ENCODE measurements at places on chromosomes 1 and 21.

DNA sequence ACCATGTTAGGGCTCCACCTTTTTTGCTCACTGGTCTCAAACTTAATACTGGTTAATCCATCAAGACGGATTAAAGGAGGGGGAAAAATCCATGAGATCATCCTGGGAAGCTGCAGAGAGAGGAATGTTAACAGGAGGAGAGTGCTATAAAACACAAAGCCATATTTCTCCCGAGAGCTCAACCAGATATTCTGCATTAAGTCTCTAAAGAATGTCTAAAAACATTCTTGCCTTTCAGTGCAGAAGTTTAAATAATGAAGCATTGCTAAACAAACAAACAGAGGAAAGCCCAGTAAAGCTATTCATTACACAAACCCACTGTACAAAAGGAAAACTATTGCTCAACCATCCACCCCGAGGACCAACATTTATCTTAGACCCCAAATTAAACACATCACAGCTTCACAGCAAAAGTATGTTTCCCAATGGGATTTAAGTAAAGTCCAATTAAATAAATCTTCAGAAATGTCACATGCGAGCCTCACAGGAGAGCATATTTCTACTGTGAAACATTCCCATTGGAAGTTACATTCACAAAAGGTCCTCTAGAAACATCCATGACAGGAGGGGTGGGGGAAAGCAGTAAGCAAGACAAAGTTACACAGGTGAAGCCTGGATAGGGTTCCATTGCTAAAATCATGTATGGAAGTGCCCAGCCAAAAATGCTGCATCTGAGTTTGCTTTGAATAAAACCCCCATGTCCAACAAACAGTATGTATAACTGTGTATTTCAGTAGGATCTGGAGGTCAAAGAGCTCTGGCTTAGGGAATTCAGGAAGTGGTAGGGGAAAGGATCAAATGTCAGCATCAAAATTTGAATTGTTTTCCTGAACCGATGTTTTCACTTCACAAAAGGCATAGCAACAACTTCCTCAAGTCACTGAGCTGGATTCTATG is 23.3 kb downstream of the DUSP10 start:
- no peak for DNase-seq

DNA sequence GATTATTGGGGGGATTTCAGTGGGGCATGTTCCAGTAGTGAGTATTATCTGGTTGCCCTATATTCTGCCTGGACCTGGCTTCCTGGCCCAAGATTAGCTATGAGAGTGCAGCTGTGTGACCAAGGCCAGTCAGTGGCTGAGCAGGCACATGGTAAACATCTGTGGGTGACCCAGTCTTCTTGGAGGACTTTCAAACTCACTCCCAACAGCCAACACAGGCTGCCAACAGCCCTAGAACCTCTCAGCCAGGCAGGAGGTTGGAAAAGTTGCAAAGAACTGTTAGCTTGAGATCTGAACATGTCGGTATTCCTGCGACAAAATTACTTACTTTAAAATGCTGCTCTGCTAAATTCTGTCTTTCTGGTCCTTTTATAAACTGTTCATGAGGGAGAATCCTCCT is 192.4 kb downstream of the TGFBR3 start:
- DNase-seq: no peak

DNA sequence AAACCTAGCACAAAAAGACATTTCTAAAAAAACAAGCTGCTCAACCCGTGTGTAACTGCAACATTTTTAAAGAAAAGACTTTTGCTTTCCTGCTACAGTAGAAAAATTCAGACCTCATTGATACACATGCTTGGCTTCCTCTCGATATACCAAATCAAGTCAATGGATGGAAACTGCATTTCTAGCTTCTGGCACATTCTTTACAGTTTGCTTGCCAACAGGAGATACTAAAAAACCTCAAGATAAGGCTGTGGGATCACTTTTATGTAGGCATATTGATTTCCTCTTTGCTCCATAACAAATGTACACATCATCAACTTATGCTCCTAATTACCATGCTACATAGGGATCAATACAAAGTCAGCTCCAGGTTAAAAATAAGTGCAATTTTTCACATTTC is 178.4 kb downstream of the SIPA1L2 start:
- no peak for DNase-seq

DNA sequence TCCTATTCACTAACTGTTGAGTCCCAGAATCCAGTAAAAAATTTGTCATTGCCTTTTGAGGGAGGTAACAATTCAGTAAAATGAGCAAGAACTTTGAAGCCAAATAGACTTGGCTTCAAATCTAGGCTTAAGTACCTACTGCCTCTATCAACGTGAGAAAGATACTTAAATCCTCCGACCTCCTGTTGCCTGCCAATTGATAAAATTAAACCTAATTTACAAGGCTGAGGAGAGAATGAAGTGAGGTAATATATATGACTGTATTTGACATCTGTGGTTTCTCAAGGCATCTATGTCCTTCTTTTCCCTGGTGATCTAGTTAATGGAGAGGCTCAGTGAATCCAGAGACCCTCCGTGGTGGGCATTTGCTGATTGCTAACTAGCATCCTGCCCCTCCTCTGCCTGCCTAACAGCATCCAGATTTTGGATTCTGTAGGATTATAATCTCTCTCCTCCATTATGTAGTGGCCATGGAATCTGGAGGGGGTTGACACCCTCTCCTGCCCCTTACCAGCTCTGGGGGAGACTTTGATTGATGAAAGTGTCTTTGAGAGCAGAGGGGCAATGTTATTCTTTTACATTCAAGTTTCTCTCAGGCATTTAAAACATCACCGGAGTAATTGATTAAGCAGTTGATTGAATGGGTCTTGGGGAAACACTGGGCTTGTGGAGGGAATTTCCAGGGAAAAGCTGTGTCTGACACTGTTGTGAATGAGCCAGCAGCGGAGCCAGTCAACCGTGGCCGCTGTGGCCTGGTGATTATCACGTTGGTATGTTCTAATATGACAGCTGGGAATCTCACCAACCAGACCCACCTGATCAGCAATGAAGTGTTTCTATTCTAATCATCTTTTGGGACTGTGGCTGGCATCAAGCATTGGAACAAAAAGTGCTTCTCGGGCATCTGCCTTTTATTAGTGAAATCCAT is 140.7 kb upstream of the FAM78B start:
- no peak for DNase-seq

- DNase-seq: no peak
These were observed 36.8 kb upstream of the SLC16A1 start for GRCh38 chr1:112992780-112993179.

DNA sequence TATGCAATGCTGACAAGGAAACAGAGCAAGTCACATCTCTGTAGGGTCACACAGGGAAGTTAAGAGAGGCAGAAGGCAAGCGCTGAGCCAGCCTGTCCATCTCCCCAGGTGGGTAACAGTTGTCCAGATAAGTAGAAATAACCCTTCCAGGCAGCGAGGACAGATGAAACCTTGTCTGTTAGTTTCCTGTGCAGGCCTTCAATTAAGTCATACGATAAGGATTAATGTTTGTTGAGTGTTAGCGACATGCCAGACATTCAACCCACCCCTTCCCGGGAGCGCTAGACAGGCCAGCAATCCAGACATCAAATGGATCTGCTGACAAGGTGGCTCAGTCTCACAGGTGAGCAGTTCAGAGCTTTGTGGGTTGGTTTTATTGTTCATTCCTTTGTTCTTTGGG is 221.5 kb upstream of the FMN2 start:
- no peak for DNase-seq

DNA sequence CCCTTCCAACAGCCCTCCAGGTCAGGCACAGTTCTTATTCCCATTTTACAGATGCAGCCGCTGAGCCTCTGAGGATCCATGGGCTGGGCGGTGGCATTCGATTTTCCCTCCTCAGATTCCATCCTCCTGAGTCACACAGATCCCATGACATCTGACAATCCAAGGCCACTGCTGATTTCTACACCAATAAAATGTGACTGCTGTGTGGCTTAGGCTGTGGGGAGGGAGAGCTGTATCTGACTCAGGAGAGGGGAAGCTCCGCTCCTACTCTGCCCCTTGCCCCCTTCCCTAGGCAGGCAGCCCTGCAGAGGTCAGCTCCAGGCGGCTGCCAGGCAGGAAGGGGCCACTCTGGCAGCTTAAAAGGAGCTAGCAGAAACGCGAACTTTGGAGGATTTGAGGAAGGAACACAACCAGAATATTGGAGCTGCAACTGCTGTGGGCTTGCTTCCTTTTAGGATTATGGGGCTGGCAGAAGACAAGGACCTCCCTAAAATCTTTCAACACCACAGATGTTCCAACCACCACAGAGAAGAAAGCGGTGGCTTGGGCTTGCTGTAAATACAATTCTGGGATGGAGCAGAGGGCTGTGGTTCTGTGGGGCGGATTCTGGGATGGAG is 50.0 kb downstream of the MRPL37 start:
- DNase-seq: no peak

- DNase-seq: no peak
These were observed 75.8 kb upstream of the SELENON start for GRCh38 chr1:25724201-25724600.

DNA sequence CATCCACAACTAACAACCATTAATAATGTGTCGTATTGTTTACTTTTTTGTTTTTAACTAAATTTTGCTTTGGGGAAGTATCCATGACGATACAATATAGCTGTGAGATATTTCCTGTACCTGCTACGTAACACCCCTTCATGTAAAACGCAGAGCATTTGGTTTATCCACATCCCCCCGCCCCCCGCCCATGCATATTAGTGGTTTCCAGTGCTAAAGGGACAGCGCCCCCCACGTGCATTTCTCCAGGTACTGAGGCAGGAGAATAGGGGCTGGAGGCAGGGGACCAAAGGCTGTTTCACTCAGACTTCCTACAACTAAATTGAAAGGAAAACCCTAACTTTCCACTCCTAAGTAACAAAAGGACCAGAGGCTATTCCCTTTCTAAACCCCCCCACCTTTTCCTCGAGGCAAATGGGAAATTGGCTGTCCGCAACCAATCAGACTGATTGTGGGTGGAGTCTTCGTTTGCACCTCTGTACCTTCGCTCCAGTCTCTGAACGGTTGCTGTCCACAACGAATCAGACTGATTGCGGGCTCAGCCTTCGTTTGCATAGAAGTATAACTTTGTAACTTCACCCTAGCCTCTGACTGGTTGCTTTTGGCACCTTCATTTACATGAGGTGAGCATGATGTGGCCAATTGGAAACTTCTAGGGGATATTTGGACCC is 12.2 kb upstream of the RIPK4 start:
- DNase-seq: no peak

DNA sequence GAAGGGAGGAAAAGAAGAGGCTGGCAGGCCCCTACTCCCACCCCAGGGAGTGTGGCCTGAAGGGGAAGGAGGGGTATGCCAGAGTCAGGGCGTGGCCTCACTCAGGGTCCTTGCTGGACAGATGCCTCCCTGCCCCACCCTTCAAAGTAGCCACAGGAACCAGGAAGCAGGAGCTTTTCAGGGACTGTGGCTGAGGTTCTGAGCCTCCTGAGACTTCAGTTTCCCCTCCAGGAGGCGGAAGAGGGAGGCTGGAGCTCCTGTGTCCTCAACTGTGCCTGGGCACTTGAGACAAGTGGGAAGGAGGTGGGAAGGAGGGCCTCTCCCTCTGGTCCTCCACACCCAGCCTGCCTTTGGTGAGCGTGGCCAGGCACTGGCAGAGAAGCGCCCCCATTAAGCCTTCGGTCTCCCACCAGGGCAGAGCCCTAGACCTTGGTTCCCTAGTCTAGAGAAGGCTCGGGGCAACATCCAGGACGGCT is 5.3 kb downstream of the CELSR2 start:
- no peak for DNase-seq

- DNase-seq: no peak
These were observed 24.2 kb downstream of the TBX19 start for GRCh38 chr1:168304865-168305264.

DNA sequence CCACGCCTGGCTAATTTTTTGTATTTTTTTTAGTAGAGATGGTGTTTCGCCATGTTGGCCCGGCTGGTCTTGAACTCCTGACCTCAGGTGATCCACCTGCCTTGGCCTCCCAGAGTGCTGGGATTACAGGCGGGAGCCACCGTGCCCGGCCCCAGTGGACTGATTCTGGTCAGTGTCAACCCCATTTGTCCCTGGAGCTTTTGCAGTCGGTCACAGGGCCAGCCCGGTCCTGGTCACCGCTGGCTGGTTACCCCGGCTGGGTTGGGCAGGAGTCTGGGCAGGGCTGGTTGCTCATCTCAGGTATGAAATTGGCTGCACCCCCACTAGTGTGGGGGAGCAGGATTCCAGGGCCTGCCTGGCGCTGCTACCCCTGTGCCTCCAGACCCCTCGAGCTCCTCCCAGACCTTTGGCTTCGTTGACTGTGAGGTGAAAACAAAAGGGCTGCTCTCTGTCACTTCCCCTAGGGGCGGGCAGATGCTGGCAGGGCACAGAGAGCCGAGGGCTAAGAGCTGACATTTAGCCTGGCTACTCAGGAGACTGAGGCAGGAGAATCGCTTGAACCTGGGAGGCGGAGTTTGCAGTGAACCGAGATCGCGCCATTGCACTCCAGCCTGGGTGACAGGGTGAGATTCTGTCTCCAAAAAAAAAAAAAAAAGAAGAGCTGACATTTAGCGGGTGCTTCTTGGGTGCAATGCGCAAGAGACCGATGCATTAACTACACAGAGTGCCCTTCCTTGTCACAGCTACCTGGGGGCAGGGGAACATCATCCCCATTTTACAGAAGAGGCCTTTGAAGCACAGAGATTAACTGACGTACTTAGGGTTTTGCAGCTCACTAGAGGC is 10.6 kb downstream of the TNFRSF1B start:
- no peak for DNase-seq

DNA sequence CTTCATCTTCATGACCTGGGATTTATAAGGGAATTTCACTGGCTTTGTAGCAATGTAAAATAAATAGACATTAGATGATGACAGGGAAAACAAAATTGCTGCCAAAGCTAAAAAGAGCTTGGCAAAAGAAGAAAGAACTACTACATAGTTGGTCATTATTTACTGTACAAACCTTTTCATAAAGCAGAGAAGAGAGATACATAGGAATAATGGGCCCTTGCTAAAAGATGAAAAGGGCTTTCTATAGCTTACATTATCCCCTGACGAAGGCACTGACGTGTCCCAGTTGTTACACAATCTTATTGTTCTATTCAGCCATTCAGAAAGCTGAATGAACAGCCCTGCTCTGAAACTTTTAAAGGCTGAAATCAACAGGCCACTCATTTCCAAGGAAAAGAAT is 57.1 kb downstream of the ZC3H11B start:
- no peak for DNase-seq

- no peak for DNase-seq
These were observed 86.0 kb downstream of the EPHB2 start for GRCh38 chr1:22796642-22797041.

DNA sequence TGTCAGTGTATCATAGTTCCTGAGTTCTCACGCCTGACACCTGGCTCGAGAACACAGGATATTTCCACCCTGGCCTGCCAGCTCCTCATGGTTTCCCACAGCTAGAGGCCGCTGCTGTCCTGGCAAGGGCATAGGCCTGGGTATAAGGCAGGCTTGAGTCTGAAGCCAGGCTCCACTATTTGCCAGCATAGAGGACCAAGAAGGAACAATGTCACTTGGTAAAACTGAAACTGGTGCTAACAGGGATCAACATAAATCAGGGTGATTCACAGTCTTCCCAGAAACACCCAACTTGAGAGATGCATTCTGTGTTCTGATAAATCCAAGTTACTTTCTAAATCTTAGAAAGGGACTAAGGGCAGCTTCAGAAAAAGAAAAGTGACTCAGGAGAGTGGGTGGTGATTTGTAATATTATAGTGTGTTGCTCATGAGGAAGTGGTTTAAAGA is 6.9 kb upstream of the S100A2 start:
- no peak for DNase-seq

- no peak for DNase-seq
These were observed 67.2 kb upstream of the HOOK1 start for GRCh38 chr1:59747420-59748024.

Measured in esophagus squamous epithelium (tissue), 5 donors.